DMS53 (cell line): ENCODE measurements at places on chromosomes 1 and 21.

DNA sequence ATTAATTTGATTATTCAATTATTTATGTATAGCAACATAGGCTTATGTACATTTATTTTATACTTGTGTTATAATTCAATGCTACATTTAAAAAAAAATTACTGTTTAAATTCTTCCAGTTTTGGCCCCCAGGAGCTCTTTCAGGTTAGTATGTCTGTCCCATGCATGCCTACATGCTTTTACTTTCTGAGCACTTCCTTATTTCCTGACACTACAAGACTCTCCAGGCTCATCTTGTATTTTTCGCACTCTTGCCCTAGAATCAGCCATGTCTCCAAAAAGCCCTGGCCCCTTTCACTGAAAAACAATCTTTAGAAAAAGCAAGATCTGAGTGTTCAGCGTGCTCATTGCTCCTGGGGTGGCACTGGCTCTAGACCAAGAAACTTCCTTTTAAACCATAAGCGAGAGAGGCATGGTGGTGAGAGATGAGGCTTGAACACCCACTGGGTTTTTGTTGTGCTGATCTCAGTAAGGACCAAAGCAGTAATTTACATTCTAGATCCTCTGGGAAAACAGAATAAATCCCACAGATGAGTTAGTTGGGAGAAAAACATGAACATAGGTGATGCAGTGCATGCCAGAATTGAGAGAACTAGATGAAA lies 95.0 kb downstream of the SLC30A10 start:
- no peak for DNase-seq

DNA sequence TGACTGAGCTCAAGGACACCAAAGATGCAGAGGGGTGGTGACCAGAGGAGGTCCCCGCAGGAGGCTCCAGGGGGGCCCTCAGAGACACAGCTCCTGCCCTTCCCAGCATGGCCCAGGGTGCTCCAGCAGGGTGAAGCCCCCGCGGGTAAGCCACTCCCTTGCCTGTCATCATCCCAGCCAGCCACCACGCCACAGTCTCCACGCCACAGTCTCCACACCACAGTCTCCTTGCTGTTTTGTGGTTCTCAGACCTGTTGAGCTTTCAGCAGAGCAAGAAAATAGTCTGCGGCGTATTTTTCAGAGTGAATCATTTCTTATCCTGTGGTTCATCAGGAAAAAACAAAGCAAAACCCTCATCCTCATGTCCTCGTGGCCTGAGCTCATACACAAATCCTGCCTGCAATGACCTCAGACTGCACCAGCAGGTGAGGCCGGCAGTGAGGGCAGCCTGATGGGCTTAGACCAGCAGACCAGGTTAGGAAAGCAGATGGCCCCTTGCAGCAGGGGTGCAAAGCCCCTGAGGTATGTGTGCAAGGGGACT lies 25.7 kb upstream of the ABCG1 start:
- no peak for DNase-seq

GRCh38 chr1:44786138-44786840 lies 1.7 kb downstream of the BEST4 start:
- DNase-seq: peak; percentile 93

DNA sequence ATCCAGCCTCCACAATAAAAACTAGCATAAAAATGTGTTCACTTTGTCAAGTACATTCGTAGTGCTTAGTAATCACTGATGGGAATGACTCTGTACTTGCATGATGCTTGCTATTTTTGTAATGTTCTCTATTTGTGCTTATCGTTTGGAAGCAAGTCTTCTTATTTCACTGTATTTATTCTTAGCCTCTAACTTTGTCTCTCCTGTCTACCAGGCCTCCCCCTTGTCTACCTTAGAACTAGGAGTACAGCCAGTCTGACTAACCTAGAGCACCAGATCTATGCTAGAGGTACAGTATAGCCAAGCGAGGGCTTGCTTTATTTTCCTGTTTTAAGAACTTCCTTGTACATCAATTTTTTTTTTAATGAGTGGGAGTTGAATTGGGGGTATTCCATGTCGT lies 108.2 kb downstream of the VPS13D start:
- DNase-seq: no peak

GRCh38 chr1:185477638-185478580 lies 160.9 kb upstream of the IVNS1ABP start:
- DNase-seq: peak; percentile 66

GRCh38 chr1:236052232-236052993 lies 12.5 kb downstream of the NID1 start:
- DNase-seq: no peak

DNA sequence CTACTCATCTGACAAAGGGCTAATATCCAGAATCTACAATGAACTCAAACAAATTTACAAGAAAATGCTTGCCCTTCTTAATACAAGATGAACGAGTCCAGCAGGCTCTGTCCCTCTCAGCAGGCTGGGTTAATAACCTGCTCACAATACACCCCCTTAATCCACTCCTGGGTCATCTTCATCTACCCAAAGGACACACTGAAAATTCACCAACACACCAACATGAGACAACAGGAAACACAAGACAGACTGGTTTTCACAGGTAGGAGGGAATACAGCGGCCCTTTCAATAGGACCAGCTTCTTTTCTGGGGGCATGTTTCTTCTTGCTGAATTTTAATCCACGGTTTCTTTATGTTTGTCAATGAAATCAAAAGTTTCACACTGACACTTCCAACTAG lies 44.6 kb downstream of the SUSD4 start:
- DNase-seq: no peak

- DNase-seq: no peak
Measured at GRCh38 chr21:39377444-39378050, 28.7 kb upstream of the HMGN1 start.

- DNase-seq: no peak
Measured at GRCh38 chr1:207017615-207018559, 14.7 kb downstream of the C1orf116 start.

DNA sequence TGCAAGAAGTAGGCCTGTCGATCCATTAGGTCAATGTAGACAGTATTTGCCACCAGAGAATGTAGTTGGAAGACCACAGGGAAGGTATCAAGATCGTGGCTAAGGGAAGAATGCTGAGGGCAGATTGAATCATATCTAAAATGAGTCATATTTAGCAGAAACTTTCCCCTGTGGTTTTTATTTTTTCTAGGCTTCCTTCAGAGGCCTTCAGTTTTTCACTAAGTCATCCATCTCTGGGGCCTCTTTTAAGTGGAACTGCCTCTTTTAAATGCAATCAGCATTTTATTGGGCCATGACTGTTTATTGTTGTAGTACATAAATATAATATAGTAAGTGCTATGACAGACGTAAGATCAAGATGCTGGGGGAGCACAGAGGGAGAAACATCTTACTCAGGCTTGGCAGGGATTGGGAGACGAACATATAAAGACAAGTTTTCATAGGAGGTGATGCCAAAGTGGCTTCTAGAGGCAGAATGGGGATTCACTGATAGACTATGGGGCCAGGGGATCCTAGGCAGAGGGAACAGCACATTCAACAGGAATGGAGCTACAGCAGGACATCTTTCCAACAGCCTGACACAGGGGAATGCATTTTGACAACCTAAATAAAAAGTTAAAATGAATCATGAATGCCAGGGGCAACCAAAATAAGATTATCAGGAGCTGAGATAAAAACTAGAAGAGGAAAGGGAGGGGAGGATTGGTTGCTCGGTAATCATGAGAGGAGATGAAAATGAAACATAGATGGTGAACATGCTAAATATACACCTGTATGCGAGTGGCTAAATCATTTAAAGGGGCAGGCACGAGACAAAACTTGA lies 20.1 kb downstream of the UBE2U start:
- DNase-seq: peak; percentile 39
